ENCODE measurements at places on chromosomes 7 and 10.
A peak's percentile ranks its signal among the peaks of the same experiment; 100 is the strongest.

DNA sequence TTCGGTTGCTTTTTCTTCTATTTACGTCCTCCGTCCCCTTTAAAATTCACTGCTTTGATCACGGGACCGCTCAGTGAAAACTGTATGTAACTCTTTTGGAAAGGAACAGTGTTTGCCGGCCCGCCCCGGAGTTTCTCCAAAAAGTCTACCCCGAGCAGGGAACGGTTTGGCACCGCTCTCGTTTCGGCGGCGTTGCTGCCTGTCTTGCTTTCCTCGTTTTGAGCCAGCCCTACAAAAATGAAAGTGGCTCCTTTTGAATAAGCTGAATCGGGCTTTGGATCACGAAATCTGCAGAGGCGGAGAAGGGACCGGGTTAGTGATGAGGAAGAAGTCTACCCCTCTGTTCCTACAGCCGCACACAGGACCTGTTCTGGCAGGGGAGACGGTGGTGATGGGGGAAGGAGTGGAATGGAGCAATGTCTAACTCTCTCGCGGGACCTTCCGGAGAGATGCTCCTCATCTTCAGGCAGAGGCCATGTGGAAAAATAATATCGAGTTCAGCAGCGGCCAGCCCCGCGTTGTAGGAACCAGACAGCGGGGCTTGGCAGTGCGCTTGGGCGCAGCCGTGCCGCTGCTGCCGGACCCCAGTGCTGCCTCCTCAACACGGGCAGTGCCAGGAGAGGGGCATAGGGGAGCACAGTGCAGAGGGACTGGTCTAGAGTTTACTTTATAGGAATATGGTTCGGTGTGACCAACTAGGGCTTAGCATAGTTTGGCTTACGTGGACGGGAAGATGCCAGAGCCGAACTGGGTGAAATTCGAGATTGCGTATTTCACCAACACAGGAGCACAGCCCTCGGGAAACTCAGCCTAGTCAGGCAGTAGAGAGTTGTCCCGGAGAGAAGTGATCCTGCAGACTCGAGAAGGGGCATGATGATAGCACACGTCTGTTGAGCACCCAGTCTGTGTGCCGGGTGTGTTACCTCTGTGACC is 1.4 kb downstream of the HTRA1 start:
- no peak for DNase-seq

DNA sequence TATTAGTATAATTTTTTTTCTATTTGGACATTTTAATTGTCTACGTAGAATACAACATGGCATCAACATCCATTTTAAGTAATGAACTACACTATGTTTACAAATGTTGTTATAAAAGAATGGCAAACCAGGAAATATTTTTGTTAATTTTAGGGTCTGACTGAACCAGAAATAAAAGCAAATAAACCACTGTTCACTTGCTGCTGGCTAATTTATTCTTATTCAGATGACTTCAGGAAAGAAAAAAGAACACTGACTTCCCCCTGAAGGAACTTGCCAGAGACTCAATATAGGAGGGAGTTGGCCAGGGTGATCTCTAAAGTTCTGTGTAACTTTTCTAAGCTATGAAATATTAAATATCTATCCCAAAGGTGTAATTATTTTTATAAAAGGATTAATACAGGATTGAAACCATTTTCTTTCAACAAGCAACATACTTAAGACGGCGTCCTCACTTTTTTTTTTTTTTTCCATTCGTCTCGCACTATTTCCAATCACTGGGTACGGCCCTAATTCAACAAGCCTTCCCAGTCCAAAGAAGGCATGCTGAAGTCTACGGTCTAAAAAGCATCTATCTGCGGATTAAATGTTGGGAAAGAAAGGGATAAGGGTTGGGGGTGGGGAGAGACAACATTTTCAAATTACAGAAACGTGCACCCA is 1.2 kb downstream of the USP6NL start:
- no peak for DNase-seq

DNA sequence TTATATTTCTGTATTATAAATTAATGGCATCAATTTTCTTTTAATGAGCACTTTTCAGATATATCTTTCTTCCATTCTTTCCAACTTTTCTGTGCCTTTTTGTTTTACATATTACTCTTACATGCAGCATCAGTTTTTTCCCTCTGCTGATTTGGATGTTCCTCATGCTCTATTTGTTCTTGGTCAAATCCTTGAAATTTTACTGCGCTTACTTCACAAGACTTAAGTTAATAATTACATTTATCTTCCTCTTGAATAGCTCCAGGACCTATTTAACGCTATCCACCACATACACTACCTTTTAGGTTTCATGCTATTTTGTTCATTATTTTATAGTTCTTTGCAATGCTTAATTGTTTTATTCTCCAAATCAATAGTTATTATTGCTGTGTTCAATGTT is 97.6 kb upstream of the CTTNBP2 start:
- no peak for DNase-seq

DNA sequence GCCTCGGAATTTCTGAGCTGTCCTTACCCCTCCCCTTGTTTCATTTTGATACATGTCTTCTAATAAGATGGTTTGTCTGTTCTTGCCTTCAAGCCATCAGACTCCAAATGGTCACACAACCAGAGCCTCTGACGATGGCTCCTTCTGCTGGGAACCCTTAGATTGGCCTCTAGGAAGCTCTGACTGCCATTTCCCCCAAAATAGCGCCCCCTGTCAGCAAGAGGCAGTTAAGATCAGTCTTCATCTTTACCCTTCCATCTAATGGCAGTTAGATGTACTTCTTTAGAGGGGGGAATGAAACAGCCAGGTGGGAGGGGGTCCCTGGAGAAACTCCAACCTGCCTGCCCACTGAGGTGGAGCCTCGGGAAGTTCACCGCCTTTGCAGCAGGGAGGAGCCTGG is 85.8 kb upstream of the GPR22 start:
- no peak for DNase-seq

DNA sequence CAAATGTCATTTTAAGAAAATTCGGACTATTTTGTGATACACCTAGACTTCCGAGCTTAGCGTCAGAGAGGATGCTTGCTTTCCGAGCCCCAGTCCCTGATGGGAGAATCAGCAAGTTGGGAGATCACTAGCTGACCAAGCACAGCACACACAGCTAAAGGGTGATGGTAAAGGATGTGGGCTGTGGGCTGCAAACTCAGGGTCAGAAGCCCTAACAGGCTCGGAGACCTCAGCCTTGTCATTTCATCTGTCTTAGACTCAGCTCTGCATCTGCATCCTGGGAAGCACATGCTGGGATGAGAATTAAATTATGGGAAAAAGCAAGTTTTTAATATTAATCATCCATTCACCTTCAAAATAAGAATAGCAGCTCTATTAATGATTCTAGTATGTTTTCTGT is 3.3 kb downstream of the CUBN start:
- DNase-seq: no peak

- no peak for DNase-seq
These were observed 151.0 kb downstream of the CHN2 start for GRCh38 chr7:29345590-29345989.

GRCh38 chr7:46653848-46654247 is 732.8 kb upstream of the IGFBP3 start:
- no peak for DNase-seq

DNA sequence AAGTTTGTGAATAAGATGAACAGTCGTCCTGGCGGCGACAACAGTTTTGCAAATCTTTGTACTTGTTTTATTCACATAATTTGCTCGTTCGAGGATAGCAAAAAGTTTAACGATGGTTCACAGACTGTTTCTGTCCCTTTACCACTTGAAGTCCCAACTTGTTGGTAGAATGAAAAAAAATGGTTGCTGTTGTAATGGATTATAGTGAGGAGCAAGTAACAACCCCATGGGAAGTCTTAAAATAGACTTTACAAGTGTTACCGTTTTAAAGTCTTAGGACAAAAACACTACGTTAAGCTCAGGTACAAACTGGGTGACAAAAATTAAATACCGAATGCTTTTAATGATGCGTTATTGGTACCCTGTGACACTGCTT is 589 bp downstream of the LSM8 start:
- no peak for DNase-seq

DNA sequence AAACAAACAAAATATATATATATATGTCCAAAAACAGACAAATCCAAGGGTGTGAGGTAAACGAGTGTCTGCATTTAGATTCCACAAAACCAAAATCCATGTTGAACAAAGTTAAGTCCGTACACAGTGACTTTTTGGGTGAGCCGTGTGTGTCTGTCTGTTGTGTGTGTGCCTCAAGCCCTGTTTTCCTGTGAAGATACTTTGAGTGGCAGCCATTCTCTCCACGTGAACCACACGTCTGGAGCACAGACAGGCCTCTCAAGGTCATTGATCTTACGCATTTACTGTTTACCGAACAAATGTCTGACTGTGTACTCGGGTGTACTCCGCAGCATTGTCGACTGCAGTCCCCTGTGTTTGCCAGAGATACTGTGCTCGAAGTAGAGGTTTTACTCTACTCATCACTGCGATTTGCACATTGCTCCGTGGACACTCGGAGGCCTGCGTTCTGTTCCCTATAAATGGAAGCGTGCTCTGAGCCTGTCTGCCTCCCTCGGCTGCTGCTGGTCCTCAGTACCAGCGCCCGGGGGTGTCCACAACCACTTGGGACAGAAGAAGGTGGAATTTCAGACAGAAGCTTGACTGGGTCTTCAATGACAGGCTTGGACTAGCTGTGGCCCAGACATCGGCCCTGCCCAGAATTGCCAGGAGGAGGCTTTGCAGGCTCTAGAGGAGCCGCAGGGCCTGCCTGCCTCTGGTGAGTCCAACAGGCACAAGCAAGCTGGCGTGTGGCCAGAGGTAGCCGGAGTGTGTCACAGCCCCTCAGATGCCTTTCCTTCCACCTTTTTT is 22.1 kb downstream of the CYP17A1 start:
- peak; percentile 46 for DNase-seq

DNA sequence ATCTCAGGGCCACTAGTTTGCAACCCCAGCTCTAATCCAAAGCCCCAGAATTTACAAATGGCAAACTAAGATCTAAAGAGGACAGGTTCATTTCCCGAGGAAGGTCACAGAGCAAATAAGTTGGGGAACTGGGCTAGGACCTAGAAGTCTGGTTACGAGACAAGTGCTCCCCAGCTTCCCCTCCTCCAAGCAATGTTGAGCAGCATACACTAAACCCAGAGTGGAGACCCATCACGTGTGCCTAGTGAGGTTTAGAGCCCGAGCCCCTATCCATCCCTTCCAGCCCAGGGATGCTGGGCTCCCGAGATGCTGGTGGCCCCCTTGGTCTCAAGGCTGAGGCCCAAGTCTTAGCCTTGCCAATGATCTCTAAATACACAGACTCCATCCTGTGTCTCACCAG is 209.5 kb upstream of the ZMIZ1 start:
- DNase-seq: no peak

- peak; percentile 59 for DNase-seq
These were observed at the start of gene IFIT5 for GRCh38 chr10:89414146-89414878. IFIT5 (plus strand) TSS chr10:89414568; CDS start chr10:89414799, 231 bp downstream.

DNA sequence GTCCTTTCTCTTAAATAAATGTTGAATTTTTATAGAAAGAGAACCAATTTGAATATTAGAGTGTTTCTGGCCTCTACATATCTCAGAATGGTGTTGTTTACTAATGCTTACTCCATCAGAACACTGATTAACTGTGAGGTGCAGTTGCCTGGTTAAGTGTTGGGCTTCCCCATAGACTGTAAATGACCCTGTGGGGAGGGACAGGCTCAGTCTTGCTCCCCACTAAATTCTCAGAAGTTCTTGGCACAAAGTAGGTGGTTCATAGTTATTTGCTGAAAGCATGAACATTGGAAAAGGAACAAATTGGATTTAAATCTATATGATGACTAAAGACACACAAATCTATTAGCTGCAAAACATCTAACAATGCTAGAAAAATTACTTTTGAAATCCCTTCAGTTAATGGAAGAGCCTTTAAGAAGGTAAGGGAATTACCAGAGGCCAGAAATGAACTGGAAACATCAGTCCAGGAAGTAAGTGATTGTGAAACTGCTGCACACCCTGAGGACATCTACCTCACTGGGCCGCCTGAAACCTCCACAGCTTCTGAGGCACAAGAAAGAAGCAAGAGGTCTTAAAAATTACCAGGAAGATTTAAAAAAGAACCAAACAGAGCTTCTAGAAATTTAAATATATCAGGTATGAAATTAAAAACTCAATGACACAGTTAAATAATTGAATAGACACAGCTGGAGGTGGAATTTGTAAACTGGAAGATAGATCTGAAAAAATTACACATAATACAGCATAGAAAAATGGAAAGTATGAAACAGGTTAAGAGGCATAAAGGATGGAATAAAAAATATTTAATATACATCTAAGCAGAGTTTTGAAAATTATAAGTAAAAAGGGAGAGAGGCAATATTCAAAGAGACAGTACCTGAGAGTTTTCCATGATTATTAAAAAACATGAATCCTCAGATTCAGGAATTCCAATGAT is 17.8 kb upstream of the COMTD1 start:
- DNase-seq: no peak
